ENCODE measurements at places on chromosomes 7 and 10.

GRCh38 chr10:118981946-118982345 lies 47.6 kb upstream of the NANOS1 start:
- DNase-seq: no peak

GRCh38 chr10:126905776-126906703 lies 812 bp downstream of the DOCK1 start:
- DNase-seq: no peak

DNA sequence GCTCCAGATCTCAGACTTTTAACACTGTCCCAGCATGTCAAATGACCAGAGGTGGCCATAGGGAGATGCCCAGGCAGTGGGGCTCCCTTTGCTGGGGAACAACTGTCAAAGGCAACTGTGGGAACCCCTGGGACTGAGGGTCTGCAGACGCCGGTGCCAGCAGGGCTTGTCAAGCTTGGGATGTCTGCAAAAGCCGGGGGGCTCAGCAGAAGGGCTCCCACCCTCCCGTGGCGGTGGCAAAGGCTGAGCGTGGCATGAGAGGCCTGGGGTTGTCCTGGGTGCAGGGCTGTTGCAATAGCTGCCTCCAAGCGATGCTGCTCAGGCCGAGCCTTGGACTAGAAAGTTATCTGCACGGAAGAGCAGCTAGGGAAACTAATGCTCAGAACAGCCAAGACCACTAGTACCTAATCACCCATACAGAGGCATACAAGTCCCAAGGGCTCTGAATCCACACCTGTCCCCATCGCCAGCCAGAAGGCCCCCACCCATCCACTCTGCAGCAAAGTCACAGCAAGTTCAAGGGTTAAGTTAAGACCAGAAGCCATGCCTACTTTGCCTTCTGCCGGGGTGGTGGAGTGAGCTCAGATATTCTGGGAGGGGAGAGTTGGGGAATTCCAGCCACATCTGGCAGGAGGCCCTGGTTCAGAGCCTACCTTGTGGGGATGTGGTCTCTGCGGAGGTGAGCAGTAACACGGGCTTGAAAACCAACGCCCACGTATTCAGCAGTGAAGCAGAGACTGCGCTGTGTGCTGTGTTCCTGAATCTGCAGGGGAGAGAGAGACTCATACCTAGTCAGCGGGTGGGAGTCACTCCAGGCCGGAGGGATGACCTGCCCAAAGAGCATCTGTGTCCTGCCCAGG lies 4.6 kb downstream of the SH2B2 start:
- peak; percentile 20 for DNase-seq

DNA sequence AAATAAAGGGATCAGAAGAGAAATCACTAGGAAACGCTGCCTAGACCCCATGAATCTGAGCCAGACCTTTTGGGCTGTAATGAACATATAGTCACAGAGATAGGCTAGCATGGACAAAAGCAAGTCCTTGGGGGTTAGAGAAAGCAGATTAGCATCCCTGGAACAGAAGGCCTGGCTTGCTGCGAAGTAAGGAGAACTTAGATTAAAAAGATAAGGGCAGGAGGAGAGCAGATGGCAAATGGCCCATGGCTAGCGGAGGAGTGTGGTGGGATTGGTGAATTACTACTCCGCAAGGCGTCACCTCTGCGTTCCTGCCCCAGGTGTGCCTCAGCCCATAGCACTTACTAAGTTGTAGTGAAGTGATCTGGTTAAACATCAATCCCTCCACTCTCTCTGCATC lies 92.3 kb upstream of the ZNF438 start:
- no peak for DNase-seq

DNA sequence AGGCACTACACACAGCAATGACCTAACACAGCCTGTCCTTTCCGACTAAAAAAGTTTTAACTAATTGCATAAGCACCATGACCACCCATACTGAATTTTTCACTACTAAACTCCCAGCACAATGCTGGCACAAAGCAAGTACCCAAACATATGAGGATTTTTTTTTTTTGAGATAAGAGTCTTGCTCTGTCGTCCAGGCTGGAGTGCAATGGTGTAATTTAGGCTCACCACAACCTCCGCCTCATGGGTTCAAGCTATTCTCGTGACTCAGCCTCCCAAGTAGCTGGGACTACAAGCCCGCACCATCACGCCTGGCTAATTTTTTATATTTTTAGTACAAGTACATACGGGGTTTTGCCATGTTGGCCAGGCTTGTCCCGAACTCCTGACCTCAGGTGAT lies 5.1 kb downstream of the UBE2H start:
- no peak for DNase-seq

GRCh38 chr10:89073719-89074118 lies 83.1 kb downstream of the FAS start:
- DNase-seq: no peak

DNA sequence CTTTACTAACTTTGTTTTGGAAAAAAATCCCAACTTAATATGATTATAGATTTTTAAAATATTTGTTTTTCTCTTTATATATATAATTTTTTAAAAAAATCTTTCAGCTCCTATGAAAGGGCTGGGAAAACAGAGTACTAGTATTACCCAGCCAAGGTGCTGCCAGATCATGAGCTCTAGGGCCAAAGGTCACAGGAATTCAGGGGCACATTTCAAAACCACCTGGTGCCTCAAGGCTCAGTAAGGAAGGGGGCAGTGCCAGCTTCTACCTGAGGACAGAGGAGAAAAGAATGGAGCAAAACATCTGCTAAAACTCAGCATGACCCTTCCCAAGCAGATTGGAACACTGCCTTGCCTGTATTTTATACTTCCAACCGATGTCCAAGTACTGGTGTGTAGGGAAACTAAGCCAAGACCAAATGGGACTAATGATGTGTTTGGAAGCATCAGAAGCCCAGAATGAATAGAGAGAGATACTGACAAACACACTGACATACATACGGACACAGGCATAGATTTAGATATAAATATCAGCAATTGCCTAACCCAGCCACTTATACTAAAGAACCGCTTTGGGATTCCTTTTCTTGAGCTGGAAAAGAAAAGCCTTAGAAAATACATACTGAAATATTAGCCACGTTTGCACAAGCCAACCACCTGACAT lies 667.3 kb downstream of the PARD3 start:
- DNase-seq: no peak

GRCh38 chr10:33661580-33662336 lies 327.3 kb upstream of the NRP1 start:
- peak; percentile 3 for DNase-seq

DNA sequence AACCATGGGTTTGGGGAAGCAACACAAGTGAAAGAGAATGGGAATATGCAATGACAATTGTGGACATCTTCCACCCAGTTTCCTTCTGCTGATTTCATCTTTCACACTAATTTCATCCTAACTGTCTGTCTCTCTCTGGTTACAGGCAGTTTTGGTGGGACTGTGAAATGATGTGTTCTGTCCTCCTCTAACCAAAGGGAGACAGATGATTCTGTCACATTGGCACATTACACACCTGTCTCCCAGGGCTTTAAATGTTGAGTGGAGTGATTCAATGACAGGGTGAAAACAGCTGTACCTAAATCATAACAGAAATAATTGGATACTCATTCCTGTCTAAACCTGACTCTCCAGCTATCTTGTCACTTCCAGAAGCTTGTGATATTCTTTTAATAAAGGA lies 60.0 kb downstream of the DGKB start:
- no peak for DNase-seq

GRCh38 chr10:108443636-108444035 lies 1279.1 kb upstream of the SORCS1 start:
- DNase-seq: no peak

- DNase-seq: no peak
Observed at GRCh38 chr10:110274072-110274627, 30.6 kb downstream of the SMNDC1 start.

DNA sequence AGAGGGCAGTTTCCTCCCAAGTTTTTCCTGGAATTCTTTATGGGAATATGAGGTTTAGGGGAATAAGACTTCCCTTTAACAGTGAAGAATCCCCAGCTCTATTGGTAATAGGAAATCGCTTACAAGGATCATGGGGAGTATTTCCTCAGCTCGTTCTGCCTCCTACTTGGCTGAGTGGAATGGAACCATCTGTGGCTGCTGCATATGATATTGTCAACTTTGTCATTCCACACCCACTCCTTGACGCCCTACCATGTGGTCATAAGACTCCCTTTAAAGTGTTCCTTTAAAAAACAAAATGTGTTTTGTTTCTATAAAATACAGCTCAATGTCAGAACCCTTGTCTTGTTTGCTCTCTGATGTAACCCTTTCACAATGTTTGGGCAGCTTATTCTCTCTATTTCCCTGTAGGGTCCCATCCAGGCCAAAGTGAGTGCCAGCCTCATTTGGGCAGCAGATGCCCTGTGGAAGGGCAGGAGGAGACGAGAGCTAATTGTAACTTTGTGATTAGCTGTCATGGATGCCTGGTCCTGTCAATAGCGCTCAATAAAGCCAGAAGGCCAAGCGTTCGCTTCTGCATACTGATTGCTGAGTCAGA lies 33.8 kb upstream of the ATRNL1 start:
- no peak for DNase-seq

DNA sequence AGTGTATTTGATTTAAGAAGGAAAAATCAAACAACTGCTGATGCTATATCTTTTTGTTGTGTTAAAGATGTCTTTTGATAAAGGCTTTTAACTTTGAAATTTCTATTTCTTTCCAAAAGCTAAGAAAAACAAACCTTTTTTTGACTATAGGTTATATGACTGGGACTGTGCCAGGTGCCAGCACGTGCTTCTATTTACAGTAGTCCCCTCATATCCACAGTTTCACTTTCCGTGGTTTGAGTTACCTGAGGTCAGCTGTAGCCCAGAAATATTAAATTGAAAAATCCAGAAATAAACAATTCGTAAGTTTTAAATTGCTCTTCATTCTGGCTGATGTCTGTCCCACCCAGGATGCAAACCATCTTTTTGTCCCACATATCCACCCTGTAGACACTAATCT lies 104.3 kb downstream of the BBS9 start:
- no peak for DNase-seq

DNA sequence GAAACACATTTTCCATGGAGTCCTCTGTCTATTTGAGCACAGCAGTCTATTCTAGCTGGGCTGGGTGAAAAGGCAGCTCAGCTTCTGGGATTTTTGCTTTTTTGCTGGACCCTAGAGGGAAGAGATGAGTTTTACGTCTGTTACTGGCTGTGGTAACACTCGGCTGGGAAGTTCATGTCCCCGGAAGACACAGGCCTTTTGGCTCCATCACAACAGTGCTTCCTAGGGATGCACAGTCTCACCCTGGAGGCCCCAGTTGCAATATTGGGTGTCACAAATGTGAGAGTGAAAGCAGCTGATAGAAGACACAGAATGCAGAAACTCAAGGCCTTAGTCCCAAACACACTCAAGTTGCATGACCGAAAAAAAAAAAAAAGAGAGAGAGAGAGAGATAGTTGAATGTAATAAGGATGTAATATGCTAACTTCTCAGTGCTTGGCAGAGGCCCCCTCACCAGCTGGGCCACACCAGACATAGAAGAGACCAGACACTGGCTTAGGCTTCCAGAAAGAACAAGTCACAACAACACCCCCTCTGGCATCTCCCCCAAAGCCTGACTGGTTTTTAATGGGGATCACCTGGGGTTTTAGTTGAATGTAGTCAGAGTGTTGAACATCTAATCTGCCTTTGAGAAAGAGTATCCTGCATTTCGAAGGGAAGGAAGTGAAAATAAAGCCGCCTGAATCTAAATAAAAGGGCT lies 545.4 kb upstream of the FZD8 start:
- no peak for DNase-seq

DNA sequence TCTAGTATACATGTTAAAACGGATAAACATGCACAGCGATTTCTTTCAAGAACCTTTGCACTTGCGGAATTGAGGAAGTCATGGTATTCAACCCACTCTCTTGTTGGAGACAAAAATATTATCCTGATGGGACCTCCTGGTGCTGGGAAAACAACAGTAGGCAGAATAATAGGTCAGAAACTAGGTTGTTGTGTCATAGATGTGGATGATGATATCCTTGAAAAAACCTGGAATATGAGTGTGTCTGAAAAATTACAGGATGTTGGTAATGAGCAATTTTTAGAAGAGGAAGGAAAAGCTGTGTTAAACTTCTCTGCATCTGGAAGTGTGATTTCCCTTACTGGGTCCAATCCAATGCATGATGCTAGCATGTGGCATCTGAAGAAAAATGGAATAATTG lies 6.9 kb downstream of the THNSL1 start:
- DNase-seq: no peak

- DNase-seq: no peak
Observed at GRCh38 chr10:57849691-57850357, 417.9 kb downstream of the IPMK start.

DNA sequence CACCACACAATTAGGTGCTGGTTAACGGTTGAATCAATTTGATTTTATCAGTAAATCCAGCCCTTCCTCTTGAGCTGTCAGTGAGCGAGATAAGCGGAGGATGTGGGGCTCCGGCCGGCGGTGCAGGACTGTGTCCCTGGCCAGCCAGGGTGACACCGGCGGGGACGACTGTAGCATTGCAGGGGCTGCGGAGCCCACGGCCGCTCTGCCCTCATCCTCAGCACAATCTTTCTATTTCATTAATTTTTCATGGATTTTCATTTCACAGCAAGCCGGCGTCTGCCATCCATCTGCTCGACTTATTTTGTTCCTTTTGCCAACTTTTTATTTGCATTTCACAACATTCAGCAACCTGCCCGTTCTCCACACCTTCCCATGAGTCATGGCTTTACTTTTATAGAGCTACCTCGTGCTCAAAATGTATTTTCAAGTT lies 4.7 kb downstream of the ADARB2 start:
- DNase-seq: no peak

- no peak for DNase-seq
Observed at GRCh38 chr10:117736655-117737054, 194.1 kb downstream of the EMX2 start.

GRCh38 chr10:121594076-121594475 lies 4.2 kb downstream of the FGFR2 start:
- no peak for DNase-seq

DNA sequence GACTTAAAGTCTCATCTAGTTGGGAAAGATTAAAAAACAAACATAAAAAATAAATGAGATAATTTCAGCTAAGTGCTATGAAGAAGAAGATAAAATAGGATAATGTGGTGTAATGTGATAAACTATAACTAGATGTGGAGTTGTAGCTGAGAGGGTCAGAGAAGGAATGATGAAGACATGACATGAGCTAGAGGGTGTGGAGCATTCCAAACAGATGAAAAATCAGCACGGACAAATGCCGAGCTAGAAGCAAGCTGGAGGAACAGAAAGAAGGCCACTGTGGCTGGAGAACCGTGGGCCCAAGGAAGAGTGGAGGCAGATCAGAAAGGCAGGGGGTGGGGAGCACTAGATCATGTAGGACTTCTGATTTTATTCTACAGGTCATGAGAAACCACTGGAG lies 70.6 kb downstream of the CDK6 start:
- no peak for DNase-seq

DNA sequence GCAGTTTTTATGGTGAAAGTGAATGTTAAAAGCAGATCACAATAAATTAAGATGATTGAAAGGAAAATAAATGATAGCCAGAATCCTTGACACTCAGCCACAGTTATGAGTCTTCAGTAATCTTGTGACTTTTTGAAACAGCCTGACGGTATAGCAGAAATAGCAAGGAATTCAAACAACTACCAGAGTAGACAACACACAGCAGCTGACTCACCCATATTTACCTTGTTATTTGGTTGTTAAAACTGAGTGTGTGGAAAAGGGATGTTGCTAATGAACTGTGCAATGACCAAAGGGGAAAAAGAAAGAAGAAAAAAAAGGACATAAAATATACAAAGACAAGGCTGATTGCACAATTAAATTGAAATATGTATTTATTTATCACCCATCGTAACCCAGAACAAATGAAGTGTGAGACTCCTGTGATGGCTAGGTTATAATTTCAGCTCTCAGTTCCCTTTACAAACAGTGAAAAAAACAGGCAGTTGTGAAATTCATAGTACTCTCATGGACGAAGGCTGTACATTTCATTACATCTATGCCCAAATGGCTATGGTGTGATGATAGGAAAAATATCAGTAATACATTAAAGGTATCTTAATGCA lies 1023.0 kb upstream of the SORCS1 start:
- DNase-seq: no peak
